ENCODE measurements at places on chromosomes 4 and X.

DNA sequence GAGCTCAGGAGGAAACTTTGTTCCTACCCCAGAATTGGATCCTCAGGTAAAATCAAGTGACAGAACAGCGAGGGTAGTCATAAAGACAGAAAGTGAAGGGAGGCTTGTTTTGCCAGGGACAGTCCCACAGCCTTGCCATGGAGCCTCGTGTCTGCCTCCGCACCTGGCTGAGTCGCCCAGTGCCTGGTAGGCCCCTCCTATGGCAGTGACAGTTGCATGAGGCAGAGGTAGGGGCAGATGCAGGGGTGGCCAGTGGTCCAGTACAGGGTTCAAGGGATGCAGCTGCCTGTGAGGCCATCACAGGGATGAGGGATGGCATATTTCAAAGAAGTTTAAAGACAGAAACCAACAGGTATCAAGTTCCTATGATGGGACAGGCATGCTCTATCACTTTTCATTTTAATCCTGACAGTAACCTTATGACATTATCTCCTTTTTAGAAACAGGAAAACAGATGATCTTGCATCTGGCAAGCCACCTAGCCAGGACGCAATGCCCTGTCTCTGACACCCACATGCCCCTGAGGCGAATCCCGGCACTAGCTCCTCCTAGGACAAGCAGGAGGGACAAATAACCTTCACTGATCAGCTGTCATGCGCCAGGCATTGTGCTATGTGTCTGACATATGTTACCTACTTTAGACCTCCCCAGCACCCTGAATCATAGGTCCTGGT, 127.4 kb upstream of the ENPP6 start:
- no peak for DNase-seq

GRCh38 chr4:48681856-48682255, 98.2 kb downstream of the FRYL start:
- DNase-seq, result no peak

DNA sequence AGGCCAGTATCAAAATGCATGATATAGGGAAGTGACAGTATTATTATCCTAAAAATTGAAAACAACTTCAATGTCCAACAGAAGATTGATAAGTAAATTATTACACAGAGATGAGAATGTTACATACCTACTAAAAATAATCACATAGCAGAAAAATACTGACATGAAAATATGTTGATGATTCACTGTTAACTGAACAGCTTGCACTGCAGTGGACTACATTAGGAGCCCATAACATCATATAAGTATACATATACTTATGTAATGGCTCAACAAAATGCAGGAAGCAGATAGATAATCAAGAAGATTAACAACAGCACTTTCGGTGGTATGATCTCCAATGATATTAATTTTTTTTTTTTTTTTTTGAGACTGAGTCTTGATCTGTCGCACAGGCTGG, 7.1 kb downstream of the CLOCK start:
- DNase-seq, result no peak

DNA sequence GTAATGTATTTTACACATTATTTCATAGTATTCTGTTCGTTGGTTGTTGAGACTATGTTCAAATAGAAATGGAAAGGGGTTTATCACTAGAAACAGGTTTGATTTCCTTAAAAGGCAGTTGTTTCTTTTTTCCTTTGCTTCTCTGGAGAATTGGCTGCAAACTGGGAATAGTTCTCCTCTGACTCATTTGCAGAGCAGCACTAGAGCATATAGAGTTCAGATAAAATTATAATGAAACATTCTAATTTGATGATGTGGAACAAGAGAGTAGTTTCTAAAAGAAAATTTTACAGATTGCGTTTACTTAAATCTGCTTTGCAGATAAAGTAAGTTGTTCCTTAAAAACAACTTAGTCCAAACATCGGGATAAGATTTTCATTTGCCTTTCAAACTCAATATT, 29.7 kb downstream of the SYNPO2 start:
- DNase-seq, result no peak

DNA sequence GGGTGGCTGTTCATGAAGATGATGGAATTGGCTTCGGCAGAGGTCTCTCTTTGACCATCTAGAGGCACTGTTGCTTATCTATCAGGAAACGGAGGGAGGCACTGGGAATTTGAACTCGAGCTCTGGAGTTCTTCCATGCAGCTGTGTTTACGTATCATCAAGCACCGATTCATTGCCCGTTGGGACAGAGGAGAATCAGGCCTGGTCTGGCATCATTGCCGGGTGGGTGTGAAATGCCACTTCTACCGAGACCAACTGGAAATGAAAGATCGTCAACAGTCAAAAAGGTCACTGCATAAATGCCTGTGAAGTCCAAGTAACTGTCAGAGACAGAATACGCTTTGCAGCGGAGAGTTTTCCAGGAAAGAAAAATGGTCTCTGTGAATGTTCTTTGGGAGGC, 166.9 kb downstream of the ASMT start:
- DNase-seq, result no peak

DNA sequence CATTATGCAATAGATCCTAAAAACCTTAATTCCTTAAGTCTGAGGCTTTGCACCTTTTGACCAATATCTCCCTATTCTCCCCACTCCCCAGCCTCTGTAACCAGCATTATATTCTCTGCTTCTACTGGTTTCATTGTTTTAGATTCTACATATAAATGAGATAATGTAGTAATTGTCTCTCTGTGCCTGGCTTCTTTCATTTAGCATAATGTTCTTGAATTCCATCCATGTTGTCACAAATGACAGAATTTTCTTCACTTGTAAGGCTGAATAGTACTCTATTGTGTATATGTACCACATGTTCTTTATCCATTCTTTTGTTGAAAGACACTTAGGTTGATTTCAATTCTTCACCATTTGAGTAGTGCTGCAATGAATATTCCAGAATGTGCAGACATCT, 66.0 kb downstream of the MAGEC1 start:
- no peak for DNase-seq

DNA sequence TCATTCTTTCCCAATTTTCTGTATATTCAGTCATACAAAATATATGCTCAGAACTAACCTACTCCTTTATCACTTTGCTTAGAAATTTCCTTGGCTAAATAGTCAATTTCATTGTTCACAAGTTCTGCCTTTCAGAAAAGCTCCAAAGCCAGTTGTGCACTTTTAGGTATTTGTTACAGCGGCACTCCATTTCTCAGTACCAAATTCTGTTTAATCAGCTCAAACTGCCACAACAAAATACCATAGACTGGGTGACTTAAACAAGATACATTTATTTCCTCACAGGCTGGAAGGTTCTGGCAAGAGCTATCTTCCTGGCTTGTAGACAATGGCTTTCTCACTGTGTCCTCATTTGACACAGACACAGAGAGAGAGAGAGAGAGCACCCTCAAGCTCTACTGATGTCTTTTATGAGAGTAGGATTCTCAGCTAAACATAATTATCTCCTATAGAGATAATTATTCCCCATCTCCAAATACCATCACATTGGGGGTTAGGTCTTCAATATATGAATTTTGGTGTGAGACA, 188.8 kb upstream of the FSTL5 start:
- no peak for DNase-seq

- DNase-seq, result no peak
These were observed 667.6 kb downstream of the PCDH18 start for GRCh38 chr4:136864604-136865185.

- DNase-seq, result no peak
These were observed 48.0 kb downstream of the MAGEA9 start for GRCh38 chrX:149829751-149830191.

- DNase-seq, result no peak
These were observed 3.4 kb downstream of the ATOH1 start for GRCh38 chr4:93831716-93832496.

- no peak for DNase-seq
These were observed 1048.0 kb downstream of the PDHA2 start for GRCh38 chr4:96887857-96888256.

GRCh38 chr4:23382879-23383278, 507.0 kb downstream of the PPARGC1A start:
- no peak for DNase-seq

DNA sequence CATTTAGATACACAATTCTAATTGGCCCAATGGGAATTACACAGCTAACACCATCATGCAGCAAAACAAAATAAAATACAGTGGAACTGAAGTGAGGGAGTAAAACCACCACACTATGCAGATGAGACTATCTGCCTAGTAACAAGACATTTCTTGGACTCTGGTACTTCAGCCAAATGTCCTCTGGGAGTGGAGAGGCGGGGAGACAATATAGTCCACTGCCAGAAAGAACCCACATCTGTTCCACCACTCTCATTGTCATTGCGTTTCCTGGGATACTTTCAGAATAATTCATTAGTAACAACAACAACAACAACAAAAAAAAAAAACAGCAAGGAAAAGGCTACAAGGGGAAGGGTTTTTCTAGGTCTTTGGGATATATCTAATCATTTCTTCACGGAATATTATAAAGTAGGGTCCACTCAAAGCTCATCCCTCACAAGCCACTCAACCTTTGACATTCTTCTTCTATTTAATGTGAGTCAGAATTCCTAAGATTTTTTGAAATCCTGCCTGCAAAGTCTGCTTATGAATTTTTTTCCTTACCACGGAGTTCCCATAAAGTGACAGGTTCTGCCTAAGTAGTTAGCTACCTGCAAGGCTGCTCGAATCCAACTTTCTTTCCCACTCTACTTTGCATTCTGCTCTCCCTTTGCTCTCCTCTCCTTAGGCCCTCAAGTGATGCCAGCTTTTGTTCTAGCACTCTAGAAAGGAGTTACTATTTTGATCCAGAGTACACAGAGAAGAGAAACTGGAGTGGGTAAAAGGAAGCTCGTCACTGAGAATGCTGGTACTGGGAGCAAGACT, 254.6 kb downstream of the CHIC1 start:
- no peak for DNase-seq

DNA sequence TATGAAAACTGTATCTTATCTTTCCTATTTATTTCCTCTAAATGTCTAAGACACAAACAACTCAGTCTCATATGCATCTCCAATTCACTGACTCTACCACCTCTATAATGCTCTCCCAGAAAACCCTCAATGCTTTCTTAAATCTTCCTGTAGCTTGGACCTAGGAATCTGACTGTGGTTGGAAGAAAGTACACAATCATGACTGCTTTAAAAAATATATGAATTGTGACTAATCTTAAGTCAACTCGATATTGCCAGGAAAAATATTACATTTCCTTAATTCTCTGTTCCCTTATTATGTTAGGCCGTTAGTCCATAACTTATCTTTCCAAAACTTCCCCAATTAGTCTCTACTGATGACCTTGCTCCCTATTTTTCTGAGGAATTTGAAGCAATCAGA, 87.0 kb downstream of the SPCS3 start:
- no peak for DNase-seq

DNA sequence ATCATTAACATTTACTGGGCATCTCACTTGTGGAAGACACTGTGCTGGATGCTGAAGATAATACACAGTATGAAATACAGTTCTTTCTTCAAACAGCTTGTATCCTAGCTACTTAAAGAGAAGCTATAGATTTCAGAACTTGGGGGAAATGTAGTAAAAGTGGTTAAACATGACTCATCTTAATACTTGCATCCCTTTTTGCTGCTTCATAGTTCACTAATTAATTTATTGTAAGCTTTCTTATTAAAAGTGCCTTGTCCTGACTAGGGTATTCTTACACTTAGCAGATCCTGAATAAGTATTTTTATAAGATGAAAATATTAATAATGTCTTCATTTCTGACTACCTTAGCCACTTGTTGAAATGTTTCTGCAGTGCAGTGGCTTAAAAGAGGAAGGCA, 132.8 kb upstream of the STIM2 start:
- no peak for DNase-seq

GRCh38 chrX:22043872-22044271, 11.7 kb downstream of the PHEX start:
- DNase-seq, result no peak

- DNase-seq, result no peak
These were observed 144.0 kb downstream of the HDX start for GRCh38 chrX:84358271-84358670.

GRCh38 chrX:123277821-123278220, 93.7 kb downstream of the GRIA3 start:
- no peak for DNase-seq

- DNase-seq, result no peak
These were observed 11.1 kb upstream of the IL1RAPL1 start for GRCh38 chrX:28576117-28576516.

DNA sequence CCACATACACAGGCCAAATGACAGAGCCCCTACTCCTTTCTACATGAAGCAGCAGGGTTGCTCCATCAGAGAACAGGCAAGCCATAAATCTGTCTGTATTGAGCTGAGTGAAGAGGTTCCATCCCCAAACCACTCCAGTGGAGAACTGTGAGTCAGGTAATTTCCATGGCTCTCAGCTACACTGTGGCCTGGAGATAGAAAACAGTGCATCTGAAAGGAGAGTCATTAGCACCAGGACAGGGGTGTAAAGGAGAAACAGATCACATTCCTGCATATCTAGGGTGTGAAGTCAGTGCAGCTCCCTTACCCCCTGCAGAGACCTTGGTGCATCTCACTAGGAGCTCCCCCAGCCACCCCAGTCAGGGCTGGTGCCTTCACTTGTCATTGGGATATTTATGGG, 314.7 kb downstream of the CHIC1 start:
- no peak for DNase-seq

Measured in left forelimb (tissue), 1 donor.